ENCODE measurements at places on chromosomes 6 and 20. TPM values are rescaled to one million over a fixed set of nuclear protein-coding genes. Genes with fewer than 3 reads are reported as not detected.

GRCh38 chr6:73032586-73032985 is 192.7 kb downstream of the KHDC1L start:
- DNase-seq = peak; percentile 77

DNA sequence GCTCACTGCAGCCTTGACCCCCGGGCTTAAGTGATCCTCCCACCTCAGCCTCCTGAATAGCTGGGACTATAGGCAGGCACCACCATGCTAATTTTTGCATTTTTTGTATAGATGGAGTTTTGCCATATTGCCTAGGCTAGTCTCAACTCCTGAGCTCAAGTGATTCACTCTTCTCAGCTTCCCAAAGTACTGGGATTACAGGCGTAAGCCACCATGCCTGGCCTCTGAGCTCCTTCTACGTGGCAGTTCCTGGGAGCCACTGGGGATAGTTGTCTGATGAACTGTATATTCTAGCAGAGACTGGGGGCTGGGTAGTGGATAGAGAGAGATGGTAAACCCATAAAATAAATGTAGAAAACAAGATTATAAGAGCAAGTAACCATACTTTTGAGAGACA is 26.1 kb downstream of the IYD start:
- DNase-seq = no peak

- no peak for DNase-seq
Observed at GRCh38 chr6:15017261-15017660, 228.6 kb upstream of the JARID2 start.

Gene KCNG1
- 7.4 TPM for total RNA-seq

GRCh38 chr6:154962753-154963152 is 32.4 kb upstream of the TIAM2 start:
- peak; percentile 25 for DNase-seq

- DNase-seq = no peak
Observed at GRCh38 chr6:20906945-20907344, 372.7 kb downstream of the CDKAL1 start.

Gene SLC32A1
- not detected for total RNA-seq

Gene CAGE1
- not detected for total RNA-seq

DNA sequence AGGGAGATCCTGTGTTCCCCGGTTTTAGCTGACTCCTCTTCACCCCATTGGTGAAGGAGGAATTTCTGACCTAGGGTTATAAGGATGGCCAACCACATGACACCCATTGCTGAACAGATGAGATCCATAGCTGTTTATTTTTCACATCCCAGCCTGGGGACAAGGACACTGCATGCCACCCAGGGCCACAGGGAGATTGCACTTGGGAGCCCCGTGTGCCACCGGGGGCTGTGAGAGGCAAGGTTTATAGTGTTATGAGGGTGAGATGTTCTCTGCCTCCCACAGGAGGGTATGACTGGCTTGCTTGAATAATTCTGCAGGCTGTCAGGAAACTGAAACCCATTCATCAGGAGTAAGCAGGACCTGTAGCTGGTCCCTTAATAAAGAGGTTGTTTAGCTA is 14.7 kb upstream of the SLPI start:
- DNase-seq = no peak

Gene RIPPLY2
- total RNA-seq = 6.5 TPM

DNA sequence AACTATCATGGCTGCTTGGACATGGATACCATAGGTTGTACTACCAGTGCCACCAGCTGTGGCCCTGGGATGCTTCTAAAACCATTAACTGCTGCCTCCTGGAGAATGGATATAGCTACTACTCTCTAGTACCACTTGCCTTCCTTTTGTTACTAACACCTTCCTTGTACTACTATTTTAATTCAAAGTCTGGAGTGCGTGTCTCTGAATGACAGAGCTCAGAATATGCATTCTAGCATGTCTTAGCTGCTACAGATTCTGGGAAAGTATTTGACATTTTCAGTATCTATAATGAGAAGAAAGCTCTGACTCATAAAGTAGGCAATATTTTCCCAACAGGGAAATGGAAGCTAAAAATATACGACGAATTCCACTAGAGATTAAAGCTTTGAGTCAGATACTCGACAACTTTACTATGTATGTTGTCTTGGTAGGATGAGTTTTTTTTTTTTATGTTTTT is 112.3 kb downstream of the PFDN4 start:
- no peak for DNase-seq

Gene GATA5
- total RNA-seq = 53.2 TPM
